Ecto neural progenitor cell (in vitro differentiated cells): ENCODE measurements at places on chromosomes 5 and 9.

- DNase-seq: no peak
Observed at GRCh38 chr9:92276331-92277032, 17.0 kb downstream of the IARS1 start.

DNA sequence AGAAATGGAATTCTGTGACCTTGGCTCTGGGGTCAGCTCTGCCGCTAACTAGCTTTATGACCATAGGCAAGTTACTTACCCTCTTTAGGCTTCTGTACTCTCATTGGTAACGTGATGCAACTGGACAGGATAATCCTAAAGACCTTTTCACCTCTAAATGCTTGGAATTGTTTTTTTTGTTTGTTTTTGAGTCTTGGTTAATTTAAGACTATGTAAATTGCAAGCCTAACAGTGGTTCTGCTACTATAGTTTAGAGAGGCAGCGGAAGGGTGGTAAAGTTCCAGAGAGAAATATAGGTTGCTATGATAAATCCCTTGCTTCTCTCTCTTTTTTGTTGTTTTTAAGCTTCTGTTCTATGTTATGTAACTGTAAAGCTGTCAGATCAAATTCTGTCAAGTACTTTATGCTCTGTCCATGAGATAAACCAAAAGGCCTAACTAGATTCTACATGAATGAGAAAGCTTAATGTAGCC is 17.6 kb downstream of the FAM169A start:
- no peak for DNase-seq

GRCh38 chr9:126338945-126339344 is 12.3 kb downstream of the MVB12B start:
- no peak for DNase-seq

DNA sequence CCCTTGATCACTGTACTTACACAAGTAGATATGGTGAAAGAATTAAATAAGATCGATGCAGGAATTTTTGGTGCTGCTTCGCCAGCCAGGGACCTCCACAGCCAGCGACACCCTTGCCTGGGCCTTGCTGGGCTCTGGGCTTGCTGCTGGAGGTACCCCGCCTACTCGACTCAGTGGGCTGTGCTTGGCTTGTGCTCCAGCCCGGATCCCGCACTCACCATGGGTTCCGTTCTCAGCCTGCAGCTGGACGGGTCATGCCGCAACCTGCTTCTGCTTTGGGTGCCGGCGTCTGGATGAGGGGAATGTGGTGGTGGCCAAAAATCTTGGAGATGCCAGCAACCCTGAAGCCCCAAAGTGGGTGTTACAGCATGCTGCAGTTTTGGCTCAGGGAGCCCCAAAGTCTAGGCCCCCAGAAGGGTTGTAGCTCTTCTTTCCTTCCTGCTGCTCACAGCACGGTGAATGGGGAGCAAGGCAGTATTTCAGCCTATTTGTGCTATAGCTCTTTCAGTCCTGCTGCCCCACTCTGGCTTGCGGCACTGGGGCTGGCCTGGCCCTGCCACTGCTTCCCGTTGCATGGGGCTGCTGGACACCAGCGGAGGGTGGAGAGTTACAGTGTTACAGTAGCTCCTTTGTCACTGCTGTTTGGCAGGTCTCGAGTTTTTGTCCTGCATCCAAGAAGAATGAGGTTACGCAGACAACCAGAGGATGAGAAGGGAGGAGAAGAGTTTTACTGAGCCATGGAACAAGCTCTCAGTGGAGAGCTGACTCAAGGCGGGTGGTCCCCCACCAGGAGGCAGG is 48.0 kb downstream of the TARS1 start:
- DNase-seq: no peak

DNA sequence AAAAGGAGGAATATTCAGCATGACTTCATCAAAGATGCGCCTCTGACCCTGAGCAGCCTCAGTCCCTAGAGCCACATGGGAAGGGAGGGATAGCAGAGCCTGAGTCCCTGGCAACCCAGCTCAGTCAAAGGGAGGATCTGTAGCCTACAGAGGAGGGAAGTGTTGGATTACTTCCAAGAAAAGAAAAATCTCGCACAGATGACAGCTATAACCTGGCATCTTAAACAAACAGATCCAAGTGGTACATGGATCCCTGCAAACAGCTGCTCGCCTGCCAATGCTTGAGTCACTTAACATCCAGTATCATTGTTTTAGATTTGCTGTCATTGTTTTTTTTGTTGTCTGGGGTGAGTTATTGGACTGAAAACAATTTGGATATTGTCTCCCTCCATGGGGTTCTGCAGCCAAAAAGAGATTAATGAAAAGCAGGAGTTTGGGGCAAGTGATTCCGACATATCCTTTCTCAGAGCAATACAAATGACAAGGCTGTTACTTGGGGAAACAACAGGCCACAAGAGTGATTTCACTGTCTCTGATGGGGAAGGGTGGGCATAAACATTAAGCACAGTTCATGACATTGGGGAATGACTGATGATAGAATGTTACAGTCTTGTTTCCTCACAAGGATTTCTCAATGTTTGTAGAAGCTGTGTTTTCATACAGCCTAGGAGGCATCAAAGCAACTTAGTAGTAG is 153.5 kb upstream of the KIF2A start:
- no peak for DNase-seq

- DNase-seq: no peak
Observed at GRCh38 chr5:110478895-110479294, 247.6 kb downstream of the TMEM232 start.

DNA sequence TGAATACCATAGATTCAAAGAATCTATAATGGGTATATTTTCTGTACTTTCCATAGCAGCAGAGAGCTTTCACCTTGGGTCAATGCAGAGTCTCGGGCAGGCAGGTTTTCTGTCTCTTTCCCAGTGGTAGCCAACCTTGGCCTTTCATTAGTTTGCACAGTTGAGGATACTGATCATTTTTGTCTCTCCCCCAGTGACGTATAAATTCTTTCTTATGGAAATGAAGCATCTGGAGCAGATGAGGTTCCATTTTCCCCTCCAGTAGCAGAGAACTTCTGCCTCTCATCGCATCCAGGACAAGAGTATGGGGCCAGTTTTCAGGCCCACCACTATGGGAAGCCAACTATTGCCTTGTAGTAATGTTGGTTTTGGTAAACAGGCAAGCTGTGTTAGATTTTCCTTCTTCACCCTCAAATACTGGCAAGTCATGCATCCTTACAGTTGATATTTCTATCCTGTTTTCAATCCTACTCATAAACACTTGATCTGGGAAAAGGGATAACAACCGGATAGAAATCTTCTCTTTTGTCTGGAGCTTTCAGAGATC is 845.2 kb upstream of the CDH18 start:
- DNase-seq: no peak

- DNase-seq: peak; percentile 69
Observed at GRCh38 chr5:56561-57290, 35.2 kb upstream of the PLEKHG4B start.

- no peak for DNase-seq
Observed at GRCh38 chr5:14397717-14398116, 183.9 kb upstream of the OTULINL start.

- no peak for DNase-seq
Observed at GRCh38 chr5:175390352-175391083, 53.5 kb downstream of the DRD1 start.
